ENCODE measurements at places on chromosomes 2 and 18.

- DNase-seq, result no peak
These were observed 8.8 kb upstream of the EXOC6B start for GRCh38 chr2:72834596-72834995.

GRCh38 chr2:228507231-228507824 is 325.8 kb upstream of the SPHKAP start:
- no peak for DNase-seq

- no peak for DNase-seq
These were observed 32.0 kb upstream of the B4GALT6 start for GRCh38 chr18:31716362-31716761.

DNA sequence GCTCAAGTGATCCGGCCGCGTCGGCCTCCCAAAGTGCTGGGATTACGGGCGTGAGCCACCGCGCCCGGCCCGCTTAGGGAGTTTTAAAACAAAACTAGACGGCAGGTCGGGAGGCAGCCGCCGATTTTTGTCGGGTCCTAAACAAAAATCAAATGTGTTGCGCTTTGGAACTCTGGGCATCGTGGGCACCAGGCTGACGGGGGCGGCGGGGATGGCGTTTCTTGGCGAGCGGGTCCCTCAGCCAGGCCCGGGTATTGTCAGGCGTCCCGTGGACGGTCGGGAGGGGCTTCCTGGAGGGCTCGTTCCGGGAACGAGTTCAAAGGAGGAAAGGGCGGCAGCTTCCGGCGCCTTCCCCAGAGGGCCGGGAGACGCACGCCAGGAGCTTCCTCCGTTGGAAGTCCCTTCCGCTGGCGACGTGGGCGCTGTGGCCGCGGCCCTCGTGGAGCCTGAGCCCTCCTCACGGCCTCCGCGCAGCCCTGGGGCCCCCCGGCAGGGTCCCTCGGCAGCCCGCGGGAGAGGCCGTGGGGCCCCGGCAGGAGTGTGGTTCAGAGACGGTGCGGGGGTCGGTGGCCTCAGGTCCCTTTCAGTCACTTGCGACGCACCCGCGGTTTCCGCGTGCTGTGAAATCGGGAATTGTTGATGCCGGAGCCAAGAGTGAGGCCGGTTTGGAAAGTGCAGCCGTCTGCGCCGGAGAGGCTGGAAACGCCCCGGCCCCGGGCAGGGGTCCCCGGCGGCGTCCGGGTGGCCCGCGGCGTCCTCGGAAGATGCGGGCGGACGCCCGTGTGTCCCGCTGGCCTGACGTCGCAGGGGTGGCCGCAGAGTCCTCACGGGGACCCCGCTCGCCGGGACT is 59.3 kb downstream of the EMILIN2 start:
- DNase-seq, result no peak

GRCh38 chr18:78421392-78421791 is 558.2 kb upstream of the SALL3 start:
- DNase-seq, result no peak

GRCh38 chr2:204353823-204354222 is 191.5 kb upstream of the PARD3B start:
- no peak for DNase-seq

- DNase-seq, result no peak
These were observed 80.1 kb downstream of the XDH start for GRCh38 chr2:31334311-31335026.

DNA sequence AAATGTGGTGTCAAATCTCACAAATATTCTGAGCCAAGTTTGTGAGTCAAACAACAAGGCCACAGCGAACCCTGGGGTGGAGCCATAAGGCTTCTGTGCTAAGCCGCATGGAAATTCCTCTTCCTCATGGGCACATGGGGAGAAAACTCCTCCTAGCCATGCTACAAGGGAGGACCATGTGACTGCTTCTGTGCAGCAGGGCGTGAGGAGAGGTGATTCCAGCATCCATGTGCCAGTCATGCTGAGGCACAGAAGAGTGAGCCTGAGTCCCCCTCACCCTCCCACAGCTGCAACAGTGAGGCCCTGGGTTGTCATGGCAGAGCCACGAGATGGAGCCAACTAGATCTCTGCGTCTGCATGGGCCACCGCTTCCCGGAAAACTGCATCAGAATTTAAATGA is 488.8 kb upstream of the RAB6C start:
- no peak for DNase-seq

DNA sequence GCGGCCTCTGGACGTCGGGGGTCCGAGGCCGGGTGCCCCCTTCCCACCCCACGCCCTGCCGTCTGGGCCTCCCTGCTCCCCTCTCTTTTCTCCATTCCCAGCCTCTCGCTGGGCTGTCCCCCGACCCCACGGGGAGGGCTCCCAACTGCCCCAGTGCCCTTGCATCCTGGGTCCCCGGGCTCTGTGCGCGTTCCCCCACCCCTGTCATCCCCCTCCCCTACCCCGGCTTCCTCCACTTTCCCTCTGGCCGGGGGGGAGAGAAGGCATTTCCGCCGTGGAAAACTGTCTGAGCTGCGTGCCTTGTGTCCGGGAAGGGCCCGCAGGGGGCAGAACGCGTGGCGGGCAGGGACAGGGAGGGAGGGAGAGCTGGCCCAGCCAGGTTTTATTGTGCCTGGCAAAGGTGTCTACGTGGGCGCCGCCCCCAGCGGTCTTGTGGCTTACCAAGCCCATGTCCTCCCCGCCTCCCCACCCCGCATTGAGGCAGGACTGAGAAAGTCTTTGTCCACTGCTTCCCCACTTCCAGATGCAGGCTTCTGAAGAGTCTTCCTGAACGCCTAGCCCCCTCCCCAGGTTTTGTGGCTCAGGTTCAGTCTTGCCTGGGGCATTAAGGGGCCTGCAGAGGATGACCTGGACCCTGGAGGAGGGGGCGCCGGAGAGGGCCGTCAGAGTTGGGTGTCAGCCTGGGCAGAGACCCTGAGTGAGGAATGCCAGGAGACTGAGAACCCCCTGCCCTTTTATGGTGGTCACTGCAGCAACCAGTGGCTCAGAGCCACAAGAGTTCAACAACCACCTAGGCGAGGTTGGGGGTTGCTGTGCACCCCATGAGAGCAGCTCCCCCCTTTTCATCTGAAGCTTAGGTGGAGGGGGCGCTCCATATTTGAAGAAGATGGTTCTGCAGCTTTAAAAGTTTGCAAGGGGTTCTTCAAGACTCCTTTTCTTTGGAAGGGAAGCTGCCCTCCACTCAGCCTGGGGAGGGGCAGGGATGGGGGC is 1.3 kb downstream of the ITM2C start:
- DNase-seq, result no peak

- DNase-seq, result no peak
These were observed 150.2 kb upstream of the DOK6 start for GRCh38 chr18:69250305-69251151.

GRCh38 chr2:184814421-184814820 is 216.1 kb downstream of the ZNF804A start:
- DNase-seq, result no peak

DNA sequence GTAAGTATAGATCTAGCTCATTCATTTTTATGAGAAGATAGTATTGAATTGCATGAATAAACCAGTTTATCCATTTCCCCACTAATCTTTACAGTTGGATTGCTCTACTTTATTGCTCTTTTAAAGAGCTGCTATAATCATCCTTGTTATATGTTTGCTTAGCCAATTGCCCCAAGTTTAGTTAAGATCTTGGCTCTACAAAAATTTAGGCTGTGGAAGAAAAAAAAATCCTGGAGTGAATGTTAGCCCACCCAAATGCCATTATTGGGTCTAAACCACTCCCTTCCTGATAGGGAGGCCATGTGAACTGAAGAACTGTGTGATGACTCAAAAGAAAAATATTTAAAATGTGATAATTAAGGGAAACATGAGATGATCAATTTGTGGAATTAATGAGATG is 2.9 kb downstream of the ALS2 start:
- DNase-seq, result no peak

DNA sequence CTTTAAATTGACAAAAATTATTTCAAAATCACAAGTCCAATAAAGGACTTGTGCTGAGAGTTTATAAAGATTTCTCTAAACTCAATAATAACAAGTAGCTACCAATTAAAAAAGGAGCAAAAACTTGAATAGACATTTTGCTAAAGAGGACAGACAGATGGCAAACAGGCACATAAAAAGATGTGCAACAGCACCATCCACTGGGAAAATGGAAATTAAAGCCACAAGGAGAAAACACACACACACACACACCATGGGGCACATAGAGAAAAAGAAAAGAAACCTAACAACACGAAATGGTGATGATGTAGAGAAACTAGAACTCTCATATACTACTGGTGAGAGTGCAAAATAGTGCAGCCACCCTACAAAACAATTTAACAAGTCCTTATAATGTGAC is 12.6 kb upstream of the SLC9A4 start:
- DNase-seq, result no peak

- DNase-seq, result no peak
These were observed at the start of gene ABHD1 for GRCh38 chr2:27123302-27124150. ABHD1 (plus strand) TSS chr2:27123815; CDS start chr2:27123949, 134 bp downstream.

- no peak for DNase-seq
These were observed 1.8 kb downstream of the AGAP1 start for GRCh38 chr2:235495373-235496238.

- DNase-seq, result no peak
These were observed 51.4 kb downstream of the BCL2 start for GRCh38 chr18:63267975-63268721.

DNA sequence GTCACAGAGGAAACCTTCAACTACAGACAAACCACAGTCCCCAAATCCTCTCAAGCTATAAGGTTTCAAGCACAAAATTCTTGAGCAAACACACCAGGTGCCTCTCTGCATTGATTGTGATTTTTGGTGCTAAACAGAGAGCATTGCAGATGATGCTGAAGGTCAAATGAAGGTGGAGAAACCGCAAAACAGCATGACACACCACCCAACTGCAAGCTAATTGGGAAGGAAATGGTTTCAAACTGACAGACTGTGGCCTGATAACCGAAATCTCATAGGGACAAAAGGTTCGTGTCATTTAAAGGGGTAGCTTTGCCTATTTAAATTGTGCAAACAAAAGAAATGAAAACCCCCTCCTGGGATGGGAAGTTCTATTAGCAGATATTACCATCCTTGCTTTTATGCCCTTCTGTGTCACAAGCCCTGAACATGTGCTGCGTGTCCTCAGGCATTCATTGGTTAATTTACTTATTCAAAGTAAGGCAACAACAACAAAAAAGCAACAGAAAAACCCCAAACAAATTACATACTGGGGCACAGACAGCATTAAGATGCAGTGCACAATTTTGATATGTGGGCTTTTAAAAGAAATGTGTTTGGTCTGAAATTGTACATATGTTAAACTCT is 154.9 kb downstream of the AQP4 start:
- no peak for DNase-seq

GRCh38 chr2:169709331-169709730 is 15.1 kb downstream of the PHOSPHO2 start:
- no peak for DNase-seq

DNA sequence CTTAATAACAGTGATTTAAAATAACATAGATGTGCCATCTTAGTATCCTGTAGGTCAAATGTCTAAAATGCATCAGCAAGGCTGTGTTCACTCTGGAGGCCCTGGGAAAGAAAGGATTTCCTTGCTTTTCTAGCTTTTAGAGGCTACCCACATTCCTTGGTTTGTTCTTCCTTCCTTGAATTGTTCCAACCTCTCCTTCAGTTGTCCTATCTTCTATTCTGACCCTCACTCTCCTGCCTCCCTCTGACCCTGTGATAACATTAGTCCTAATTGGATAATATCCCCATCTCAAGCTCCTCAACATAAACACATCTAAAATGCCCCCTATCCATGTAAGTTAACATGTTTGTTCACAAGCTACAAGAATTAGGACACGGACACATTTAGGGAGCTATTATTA is 733.5 kb downstream of the SOCS6 start:
- no peak for DNase-seq

GRCh38 chr18:55838319-55838718 is 250.3 kb upstream of the TCF4 start:
- DNase-seq, result no peak

- no peak for DNase-seq
These were observed 605.1 kb upstream of the CNTNAP5 start for GRCh38 chr2:123419976-123420375.

All from HS-5 (cell line).